ENCODE measurements at places on chromosomes 12 and 14. TPM values are rescaled to one million over a fixed set of nuclear protein-coding genes. Genes with fewer than 3 reads are reported as not detected.

DNAJC22 gene
- 3.7 TPM for total RNA-seq

HHIPL1 gene
- 5.9 TPM for total RNA-seq

SPIC gene
- total RNA-seq, result not detected

DNA sequence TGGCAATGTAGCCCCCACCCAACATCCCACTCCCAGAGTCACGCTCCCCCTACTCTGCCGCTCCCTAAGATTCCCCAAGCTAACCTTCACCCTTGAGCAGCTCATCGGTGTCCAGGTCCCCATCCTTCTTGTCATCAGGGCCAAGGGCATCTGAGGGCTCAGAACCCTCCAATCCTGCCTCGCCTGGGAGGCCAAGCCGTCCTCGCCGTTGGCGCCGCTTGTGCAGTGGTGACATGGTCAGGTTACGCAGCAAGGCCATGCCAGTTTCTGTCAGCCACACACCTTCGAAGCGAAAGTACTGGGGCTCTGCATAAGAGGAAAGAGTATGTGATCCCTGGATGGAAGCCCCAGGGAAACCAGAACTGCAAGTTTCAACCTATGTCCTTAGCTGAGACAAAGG lies 15.9 kb downstream of the KMT2D start:
- DNase-seq, result no peak

DNA sequence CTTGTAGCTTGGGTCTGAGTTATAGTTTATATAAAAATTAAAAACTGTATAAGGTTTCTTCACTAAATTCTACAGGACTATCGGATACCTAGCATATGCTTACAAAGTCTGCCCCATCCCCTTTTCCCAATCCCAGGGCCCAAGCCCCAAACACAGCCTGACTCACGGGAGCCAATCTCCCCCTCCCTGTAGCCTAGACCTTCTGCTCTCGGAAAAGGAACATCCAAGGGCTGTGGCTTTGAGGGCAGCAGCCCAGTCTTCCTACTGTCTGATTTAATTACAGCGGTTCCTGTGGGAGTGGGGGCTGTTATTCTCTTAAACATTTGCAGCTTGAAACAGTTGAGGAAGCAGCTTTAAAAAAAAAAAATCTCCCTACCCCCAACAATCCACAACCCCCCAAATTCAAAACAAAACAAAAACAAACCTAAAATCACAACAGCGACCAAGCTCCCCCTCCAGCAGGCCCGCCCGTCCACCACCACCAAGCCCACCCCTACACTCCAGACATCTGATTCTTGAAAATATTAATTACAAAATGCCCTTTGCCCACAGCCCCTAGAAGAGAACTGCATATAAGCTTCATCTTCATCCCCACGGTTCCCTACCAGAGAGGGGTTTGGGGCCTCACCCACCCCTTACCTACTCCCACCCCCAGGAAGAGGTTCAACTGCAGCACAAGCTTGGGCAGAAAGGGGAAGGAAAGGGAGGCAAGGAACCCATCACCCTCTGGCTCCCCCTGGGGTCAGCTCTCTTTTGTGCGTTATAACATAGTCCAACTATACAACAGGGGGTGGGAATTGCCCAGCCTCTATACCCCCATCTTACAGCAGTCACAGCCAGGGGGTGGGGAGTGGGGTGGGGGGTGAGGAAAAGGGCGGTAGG lies 1.1 kb upstream of the PRKAG1 start:
- no peak for DNase-seq

DNA sequence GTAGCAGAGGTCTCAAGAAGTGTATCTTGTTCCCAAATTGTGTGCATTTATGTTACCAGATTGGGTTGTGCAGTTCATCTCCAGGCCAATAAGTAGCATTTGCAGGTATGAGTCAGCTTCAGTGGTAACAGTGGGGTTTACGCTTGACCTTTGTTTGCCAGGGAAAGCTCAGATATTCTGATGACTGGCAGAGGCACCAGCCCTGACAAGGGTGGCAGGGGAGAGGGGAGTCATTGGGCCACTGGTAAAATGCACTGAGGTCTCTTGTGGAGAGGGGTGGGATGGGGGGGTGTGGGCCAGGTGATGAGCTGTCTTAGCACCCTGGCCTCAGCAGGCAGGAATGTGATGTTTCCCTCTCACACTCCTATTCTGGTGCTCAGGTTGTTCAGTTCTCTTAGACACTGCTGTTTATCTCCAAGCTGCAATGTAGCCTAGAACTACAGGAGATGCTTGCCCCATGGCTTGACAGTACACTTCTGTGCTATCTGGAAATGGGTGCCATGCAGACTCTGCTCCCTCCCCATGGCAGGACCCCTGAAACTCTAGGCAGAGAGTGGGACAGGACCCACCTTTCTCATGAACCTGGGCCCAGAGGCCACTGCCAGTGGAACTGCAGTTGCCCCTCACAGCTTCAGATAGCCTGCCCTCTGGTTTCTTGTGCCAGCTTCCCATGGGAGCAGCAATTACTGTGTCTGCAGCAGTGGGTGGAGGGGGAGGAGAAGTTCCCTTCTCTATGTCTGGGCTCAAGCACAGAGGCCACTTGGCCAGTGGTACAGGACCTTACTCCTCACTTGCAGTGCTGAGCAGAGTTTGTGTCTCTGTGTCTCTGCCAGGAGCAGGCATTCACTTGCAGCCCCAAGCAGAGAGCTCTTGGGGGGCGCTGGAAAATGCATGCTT lies 31.9 kb downstream of the USP15 start:
- no peak for DNase-seq

DNA sequence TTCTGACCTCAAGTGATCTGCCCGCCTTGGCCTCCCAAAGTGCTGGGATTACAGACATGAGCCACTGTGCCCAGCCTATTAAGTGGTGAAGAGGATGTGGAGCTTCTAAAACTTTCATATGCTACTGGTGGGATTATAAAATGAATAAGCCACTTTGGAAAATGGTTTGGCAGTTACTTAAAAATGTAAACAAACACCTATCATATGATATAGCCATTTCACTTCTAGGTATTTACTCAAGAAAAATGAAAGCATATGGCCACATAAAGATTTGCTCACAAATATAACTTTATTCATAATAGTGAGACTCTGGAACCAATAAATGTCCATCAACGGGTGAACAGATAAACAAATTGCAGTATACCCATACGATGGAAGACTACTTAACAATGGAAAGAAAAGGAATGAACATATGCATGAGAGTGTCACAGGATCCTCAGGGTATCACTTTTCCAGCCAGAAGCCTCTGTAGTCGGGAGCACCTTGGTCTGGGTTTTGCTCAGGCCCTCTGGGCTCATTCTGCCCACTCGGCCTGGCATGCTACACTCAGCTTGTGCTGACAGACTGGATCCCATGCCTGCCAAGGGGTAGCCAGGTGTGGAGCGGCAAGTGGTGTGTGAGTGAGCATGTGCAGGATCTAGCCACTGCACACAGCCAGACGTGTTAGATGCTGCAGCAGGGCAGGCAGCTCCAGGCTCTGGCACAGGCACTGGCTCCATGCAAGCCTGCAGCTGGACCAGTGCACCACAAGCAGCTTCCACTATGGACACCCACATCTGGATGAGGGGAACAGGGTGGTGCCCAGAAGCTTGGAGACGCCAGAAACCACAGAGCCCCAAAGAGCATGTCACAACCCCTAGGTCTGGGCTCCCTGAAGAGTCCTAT lies 213.2 kb upstream of the DIO3 start:
- peak; percentile 77 for DNase-seq
